ENCODE measurements at places on chromosomes 13 and 19. TPM values are rescaled to one million over a fixed set of nuclear protein-coding genes. Genes with fewer than 3 reads are reported as not detected.

KASH5 gene
- not detected for total RNA-seq

ARL11 gene
- under 0.01 TPM for total RNA-seq

LILRB2 gene
- total RNA-seq, result not detected

SSC5D gene
- total RNA-seq, result 0.50 TPM

FLT3LG gene
- total RNA-seq, result 4.2 TPM

ARRDC5 gene
- total RNA-seq, result not detected

PSG7 gene
- total RNA-seq, result not detected

SERP2 gene
- total RNA-seq, result 3.0 TPM

PINLYP gene
- 0.83 TPM for total RNA-seq

ACP5 gene
- total RNA-seq, result 9.8 TPM

GRCh38 chr13:110503979-110504499, 57.5 kb downstream of the RAB20 start:
- no peak for DNase-seq

GRCh38 chr13:91212231-91212630, 135.3 kb upstream of the MIR17HG start:
- no peak for DNase-seq

DNA sequence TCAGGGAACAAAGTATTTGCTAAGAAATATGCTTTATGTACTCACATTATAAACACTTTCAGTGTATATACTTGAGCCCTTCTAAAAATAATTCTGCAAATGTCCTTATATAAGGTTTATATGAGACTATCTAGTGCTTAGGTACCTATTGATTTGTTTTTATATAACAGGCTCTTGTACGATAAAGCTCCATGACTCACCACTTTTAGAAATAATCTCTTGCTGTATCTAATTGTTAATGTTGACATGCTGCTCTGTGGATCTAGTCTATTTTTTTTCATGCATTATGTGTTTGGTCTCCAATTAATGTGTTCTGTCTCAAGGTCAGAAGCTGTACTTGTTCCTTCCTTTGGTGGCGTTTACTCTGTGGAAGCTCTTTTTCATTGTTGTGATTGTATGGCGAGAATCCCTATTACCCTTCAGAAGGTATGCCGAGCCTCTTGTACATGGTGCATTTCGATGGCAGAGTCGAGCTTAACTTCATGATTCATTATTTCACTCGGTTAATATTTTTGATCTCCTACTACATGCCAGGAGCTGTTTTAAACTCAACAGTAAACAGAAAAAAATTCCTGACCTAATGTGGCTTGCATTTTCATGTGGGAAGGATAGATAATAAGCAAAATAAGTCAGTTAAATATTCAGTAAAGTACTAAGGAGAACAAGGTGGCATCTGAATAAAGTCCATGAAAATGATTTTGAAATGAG, 361.6 kb downstream of the COG6 start:
- no peak for DNase-seq

GRCh38 chr13:30241532-30241931, 65.8 kb downstream of the KATNAL1 start:
- no peak for DNase-seq

GRCh38 chr13:102690883-102691282, 4.0 kb downstream of the METTL21C start:
- DNase-seq, result no peak

- peak; percentile 58 for DNase-seq
These were observed 121.5 kb upstream of the CSNK1A1L start for GRCh38 chr13:37226971-37227370.

- DNase-seq, result peak; percentile 65
These were observed 3.9 kb downstream of the COG3 start for GRCh38 chr13:45468635-45469034.

- peak; percentile 38 for DNase-seq
These were observed 13.2 kb downstream of the SPART start for GRCh38 chr13:36332986-36333385.

DNA sequence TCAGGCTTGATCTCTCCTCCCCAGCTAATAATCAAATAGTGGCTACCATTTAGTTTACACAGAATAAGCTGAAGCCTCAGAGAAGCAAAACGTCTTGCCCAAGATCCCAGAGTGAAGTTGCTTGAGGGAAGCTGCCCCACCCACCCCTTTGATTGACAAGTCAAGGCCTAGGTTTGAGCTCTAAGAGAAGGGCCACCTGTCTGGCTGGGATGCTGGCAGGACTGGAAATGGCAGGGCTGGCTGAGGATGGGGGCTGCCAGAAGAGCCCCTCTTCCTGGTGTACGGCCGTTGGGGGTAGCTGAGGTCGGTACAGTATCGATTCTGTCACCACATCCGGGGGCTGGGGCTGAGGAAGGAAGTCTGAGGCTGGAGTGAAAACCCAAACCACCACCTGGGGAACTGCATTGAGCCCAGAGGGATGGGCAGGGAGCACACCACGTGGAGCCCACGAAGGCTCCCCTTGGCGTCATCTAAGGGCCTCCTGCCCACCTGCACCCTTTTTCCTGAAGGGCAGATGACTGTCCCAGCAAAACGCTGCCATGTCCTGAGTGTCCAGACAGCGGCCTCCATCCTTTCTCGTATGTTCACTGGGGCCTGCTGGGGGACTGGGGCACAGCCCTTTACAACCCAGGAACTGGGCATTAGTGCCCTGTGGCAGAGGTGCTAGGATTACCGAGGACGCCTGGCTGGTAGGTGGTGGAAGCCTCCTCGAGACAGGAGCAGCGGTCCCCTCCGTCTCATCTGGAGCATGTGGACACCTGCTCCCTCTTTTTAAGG, 1.4 kb upstream of the PRKD2 start:
- no peak for DNase-seq

- no peak for DNase-seq
These were observed 3.7 kb downstream of the PEPD start for GRCh38 chr19:33517922-33518321.

- peak; percentile 34 for DNase-seq
These were observed 16.8 kb upstream of the ADGRE2 start for GRCh38 chr19:14795078-14795721.

GRCh38 chr13:40600149-40600751, 66.2 kb downstream of the FOXO1 start:
- DNase-seq, result no peak

GRCh38 chr19:45142726-45143110, 18.1 kb downstream of the NKPD1 start:
- no peak for DNase-seq

DNA sequence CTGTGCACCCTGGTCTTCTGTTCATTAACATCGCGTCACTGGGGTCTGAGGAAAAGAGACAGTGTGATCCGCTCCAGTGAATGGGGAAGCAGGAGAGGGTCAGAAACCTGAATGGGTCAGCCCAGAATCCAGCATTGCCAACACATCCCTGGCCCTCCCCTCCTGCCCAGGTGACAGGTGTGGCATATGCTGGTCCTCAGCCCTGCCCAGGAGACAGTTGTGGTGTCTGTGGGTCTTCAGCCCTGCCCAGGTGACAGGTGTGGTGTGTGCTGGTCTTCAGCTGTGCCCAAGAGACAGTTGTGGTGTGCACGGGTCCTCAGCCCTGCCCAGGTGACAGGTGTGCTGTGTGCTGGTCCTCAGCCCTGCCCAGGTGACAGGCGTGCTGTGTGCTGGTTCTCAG, 8.0 kb downstream of the TFDP1 start:
- no peak for DNase-seq

- DNase-seq, result no peak
These were observed 93.3 kb downstream of the NUFIP1 start for GRCh38 chr13:44895953-44896335.

GRCh38 chr13:23212671-23213070, 31.9 kb downstream of the SGCG start:
- DNase-seq, result no peak

DNA sequence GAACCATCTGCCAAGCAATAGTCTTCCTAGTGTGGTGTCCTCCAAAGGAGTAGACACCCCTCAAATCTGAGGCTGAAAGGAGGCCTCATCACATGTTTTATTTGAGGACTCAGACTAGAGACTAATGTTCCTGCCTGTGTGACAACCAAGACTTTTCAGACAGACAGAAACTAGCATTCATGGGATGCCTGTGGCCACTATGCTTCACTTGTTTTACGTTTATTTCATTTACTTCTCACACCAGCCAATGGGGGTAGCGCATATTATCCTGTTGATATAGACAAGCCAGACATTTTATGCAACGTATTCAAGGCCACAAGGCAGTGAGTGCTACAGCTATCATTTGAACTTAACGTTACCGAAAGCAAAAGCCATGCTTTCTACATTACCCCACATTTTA, 391.7 kb upstream of the HTR2A start:
- DNase-seq, result no peak

- DNase-seq, result no peak
These were observed 26.3 kb downstream of the UBXN6 start for GRCh38 chr19:4431296-4431695.

DNA sequence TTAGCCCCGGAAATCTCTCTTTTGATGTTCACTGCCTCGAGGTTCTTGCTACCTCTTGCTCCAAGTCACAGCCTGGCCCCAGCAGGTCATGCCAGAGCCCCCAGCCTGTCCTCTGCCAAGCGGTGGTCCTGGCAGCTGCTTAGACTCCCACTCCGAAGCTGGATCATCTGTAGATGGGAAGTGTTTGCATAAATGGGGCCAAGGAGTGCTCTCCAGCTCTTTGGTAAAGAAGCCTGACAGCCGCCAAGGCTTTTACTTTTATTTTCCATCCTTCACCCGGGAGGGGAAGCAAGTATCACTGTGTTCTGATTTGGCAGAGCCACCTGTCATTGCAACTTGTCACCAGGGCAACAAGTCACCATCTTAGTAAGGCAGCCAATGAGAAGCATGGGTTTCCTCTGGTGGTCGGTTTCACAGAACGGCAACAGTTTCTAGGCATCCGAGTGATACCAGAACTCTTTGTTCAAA, 10.6 kb upstream of the RETN start:
- DNase-seq, result no peak

- no peak for DNase-seq
These were observed 107.0 kb downstream of the ZNF486 start for GRCh38 chr19:20273951-20274570.

All from mammary epithelial cell (primary cell).